NAMALWA (cell line): ENCODE measurements at places on chromosomes 16 and 17.
A peak's percentile ranks its signal among the peaks of the same experiment; 100 is the strongest.

GRCh38 chr17:19260958-19261357 lies 23.8 kb downstream of the EPN2 start:
- DNase-seq: no peak

GRCh38 chr17:31915456-31916100 lies 14.1 kb upstream of the UTP6 start:
- no peak for DNase-seq

DNA sequence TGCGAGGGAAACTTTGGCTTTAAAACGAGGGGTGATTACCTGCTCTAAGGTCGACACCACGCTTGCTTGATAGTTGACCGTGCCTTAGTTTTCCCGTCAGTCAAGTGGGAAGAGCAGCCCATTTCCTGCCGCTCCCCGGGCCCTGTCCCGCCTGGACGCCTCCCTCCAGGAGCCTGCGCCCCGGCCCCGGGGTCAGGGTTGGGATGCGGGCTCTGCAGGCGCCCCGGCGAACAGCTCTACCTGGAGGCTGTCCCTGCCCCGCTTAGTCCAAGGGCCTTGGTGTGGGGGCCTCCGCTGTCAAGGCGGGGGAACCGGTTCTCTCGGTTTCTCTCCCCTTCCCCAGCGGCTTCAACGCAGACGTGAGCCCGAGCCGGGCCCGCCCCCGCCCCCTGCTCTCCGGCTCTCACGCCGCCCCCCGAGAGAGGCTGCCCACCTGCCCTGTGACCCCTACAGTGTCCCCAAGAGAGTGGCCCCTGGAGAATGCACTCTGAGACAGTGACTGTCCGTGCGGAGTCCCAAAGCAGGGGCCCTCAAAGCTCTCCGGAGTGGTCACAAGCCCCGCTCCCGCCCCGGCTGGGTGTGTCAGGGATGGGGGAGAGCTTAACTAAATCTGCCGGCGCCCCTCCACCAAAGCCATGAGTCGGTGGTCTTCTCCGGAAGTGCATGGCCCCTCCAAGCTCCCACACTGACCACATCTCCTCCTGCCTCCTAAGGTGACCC lies 117.4 kb upstream of the SMURF2 start:
- no peak for DNase-seq

GRCh38 chr17:1486802-1487695 lies 5.4 kb downstream of the MYO1C start:
- DNase-seq: peak; percentile 88

GRCh38 chr17:48492401-48493298 lies 38.2 kb downstream of the HOXB1 start:
- no peak for DNase-seq

DNA sequence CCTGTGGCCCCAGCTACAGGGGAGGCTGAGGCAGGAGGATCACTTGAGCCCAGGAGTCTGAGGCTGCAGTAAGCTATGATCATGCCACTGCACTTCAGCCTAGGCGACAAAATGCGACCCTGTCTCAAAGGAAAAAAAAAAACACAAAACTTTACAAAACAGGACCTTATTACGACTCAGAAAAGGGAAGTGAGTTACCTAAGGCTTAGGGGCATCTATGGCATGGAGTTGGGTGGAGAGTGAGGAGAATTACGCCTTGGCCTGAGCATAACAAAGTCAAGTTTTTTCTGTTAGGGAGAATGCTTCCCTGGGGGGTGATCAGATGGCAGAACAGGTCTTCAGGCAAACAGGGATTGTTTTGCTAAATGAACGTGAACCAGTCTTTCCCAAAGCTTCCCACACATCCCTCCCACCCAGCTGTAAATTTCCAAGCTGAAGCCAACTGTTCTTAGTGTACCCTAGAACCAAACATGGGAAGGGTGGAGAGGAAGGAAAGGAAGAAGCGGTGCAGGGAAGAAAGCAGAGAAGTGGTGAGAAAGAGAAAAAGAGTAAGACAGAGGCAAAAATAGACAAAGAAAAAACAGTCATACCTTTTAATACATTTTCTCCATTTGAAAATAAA lies 24.6 kb upstream of the TNRC6C start:
- no peak for DNase-seq

DNA sequence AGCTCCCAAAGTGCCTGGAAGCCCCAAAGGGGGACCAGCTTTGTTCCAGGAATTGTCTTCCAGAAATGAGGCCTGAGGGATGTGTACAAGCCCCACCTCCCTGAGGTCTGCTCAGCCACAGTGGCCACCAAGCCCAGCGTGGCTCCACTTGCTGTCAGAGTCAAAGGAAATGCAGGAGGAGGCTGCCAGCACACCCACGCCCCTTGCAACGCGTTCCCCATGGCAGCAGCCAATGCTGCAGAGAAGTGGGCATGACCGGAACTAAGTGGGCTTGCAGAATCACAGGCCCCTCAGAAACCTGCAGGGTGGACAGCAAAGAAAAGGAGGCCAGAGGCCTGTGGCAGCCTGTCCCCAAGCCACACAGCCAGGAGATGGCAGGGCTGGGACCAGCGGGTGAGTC lies 320.8 kb downstream of the FOXL1 start:
- no peak for DNase-seq

GRCh38 chr16:57786632-57787518 lies 15.4 kb downstream of the KIFC3 start:
- DNase-seq: no peak

GRCh38 chr16:7422036-7422888 lies 89.6 kb downstream of the RBFOX1 start:
- no peak for DNase-seq

GRCh38 chr16:65570261-65570660 lies 448.4 kb upstream of the CDH11 start:
- DNase-seq: no peak

GRCh38 chr17:66953630-66954020 lies 10.9 kb upstream of the CACNG4 start:
- DNase-seq: no peak

DNA sequence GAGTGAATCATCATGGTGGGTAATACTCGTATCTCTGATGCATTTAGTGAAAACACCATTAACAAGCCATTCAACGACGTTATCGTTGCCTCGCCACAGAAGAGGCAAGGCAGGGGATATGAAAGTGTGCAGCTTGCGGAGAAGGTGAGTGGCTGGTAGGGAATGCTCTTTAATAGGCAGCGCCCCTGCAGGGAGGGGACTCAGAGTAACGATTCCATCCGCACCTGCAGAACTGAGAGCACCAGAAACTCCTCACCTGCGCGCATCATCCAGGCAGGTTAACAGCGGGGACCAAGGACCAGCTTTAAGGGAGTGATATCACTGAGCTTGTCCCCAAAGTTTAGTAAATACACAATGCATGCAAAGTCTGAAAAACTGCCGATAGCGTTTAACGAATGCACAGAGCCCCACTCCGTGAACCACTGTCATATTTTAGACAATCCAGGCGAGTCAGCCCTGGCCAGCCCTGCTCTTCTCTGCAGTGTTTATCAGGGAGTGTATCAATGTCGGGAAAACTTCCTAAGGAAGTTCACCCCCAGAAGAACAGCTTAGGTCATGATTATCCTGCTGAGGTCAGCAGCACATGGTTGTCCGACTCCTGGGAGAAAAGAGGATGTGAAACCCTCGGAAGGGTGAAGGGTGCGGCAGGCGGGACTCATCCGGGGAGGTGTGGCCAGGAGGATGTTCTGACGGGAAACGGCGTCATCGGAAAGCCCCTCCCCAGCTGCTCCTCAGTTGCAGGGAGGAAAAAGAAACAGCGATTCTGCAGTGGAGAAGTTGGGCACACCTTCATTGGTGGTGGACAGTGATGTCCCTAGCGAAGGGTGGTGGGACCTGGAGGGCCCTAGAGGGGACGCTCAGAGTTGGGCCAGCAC lies 68.5 kb upstream of the DNAH17 start:
- DNase-seq: no peak

DNA sequence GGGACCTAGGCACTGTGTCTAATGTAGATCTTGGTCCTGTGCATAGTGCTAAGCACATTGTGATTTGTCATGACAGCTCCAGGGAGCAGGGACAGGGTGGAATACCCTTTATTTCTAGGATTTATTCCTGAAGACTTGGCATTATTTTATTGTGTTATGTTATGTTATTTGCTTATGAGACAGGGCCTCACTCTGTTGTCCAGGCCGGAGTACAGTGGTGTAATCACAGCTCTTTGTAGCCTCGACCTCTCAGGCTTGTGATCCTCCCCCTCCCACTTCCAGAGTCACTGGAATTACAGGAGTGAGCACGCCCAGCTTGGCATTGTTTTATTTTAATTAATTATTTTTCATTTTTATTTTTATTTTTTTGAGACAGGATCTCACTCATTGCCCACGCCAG lies 40.5 kb upstream of the USP7 start:
- DNase-seq: no peak

- peak; percentile 38 for DNase-seq
These were observed 43.5 kb downstream of the SNX29 start for GRCh38 chr16:12020009-12020408.
